ENCODE measurements at places on chromosomes 7 and 10.
A peak's percentile ranks its signal among the peaks of the same experiment; 100 is the strongest.

- DNase-seq = peak; percentile 40
These were observed 29.9 kb upstream of the HNRNPH3 start for GRCh38 chr10:68301790-68302502.

- DNase-seq = no peak
These were observed 131.3 kb upstream of the ASAH2 start for GRCh38 chr10:50382576-50383023.

DNA sequence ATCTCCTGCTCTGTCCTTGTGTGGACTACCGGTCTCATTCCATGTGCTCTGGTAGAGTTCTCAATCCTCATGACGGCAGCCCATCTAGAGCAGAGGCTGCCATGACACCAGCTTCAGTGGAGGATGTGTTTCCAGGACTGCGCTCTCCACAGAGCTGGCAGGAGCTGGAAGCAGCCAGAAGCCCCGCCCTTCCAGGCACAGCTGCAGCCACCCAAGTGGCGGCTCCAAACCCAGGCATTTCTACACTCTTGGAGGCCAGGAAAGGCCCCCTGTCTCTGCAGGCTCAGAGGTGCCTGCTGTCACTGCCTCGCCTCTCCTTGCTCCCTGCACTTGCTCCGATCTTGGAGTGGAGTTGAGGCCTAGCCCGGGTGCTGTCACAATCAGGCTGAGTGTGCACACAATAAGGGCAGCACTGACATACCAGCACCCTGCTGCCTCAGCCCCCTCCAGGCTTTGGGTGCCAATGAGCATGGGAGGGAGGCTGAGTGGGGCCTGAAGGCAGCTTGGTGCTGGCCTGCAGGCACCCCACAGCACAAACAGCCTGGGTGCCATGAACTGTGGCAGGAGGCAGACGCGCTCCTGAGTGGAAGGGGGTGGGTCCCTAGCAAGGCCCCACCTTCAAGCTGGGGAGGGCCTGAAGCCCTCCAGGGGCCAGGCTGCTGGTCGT lies 122.1 kb downstream of the LRRN3 start:
- DNase-seq = no peak

GRCh38 chr10:117950408-117950807 lies 96.3 kb downstream of the RAB11FIP2 start:
- no peak for DNase-seq

- no peak for DNase-seq
These were observed 73.4 kb downstream of the NRBF2 start for GRCh38 chr10:63206576-63206975.

DNA sequence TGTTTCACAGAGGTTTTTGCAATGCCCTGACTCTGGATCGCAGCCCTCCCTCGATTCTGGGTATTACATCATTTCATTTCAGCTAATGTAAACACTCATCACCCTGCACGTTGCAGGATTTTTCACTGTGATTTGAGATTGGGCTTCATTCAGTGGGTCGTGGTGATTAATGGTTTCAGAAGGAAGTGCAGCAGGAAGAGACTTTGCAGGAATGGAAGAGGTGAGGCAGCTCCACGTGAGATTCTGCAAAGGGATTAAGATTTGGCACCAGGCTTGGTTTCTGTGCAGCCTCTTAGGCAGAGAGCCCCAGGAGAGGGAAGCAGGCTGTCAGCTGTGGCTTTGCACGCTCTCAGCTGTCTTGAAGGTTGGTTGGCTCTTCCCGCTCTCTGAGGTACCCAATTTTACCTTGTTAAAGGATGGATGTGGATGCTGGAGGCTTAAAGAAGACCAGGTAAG lies 95.2 kb downstream of the PLCE1 start:
- DNase-seq = no peak

DNA sequence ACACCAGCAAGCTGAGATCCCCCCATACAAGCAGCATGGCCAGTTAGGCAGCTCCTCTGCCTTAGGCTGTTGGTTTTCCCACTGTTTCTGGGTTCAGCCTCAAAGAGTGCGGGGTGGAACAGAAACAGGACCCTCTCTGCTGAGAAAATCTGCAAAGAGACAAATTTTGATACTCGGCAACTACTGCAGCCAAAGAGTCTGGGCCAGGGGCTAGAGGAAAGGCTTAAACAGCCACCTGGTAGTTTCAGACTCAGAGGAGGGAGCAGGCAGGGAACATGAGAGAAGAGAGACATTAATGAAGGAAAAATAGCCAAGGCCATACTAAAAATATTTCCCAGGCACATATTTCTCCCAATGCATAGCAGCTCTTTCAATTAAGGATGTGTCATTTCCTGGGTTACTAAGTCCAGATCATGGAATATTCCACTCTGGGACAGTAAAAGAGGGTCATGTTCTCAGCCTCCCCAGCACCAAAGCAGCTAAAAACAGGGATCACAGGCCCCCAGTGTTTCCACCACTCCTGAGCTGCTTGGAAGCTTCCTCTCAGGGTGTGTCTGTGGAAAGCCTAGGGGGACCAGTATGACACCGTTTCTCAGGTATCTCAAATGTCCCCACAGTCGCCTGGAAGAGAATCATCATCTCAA lies 29.8 kb downstream of the PDLIM1 start:
- no peak for DNase-seq

DNA sequence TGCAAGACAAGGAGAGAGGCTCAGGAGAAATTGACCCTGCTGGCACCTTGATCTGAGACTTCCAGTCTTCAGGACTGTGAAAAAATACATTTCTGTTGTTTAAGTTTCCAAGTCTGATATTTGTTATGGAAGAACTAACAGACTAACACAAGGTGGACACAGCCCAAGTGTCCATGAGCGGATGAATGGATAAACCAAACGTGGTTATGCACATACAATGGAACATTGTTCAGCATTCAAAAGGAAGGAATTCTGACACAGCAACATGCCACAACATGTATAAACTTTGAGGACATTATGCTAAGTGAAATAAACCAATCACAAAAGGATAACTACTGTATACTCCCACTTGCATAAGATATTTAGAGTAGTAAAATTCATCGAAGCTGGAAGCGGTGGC lies 76.5 kb downstream of the FAM13C start:
- no peak for DNase-seq

GRCh38 chr7:17131060-17131345 lies 167.4 kb upstream of the AHR start:
- DNase-seq = no peak

DNA sequence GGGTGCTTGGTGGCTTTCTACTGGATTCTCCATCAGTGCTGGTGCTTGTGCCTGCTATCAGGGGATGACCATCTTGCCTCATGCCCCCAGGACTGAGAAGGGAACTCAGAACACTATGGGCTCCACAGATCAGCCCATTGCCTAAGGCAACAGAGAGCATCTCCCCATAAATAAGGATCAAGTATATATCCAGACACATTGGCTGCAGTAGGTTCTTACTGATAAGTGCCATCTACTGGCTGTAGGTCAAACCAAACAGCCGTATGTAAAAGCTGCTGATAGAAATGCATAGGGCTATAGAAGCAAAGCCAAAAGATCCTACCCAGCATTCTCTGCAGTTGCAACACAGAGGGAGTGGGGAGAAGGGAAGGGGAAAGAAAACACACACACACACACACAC lies 153.7 kb downstream of the CDK14 start:
- no peak for DNase-seq

DNA sequence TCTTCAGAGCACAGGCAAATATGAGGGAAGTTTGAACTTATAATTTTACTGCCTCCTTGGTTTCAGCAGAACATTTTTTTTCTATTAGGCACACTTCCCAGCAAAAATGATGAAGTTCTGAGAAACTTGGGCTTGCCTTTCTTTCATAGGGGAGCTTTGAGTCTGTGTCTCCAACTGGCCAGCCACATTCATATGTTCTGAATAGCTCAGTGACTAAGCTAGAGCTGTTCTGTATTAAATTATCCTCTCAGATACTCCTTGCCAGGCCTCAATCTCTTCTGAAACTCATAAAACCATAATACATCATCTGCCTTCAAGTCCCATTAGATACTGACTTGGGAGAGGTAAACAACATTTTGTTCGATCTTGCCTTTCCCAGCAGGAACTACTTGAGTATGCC lies 476.5 kb downstream of the GPAM start:
- no peak for DNase-seq

GRCh38 chr7:151372612-151373265 lies 31.1 kb downstream of the NUB1 start:
- no peak for DNase-seq

DNA sequence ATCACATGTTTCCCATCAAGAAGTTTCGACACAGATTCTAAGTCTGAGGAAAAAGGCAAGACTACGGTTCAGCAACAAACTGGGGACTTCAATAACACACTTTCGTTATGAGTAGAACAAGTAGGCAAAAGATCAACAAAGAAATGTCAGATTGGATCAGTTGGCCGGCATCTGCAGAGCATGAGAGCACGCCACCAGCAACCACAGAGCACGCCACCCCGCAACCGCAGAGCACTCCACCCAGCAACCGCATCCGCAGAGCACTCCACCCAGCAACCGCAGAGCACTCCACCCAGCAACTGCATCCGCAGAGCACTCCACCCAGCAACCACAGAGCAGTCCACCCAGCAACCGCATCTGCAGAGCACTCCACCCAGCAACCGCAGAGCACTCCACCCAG lies 89.7 kb upstream of the FAM20C start:
- DNase-seq = peak; percentile 8

GRCh38 chr10:91711885-91712680 lies 79.2 kb upstream of the PPP1R3C start:
- DNase-seq = no peak

GRCh38 chr7:28052933-28053332 lies 127.7 kb downstream of the JAZF1 start:
- DNase-seq = no peak

- DNase-seq = no peak
These were observed 169.1 kb downstream of the EGFR start for GRCh38 chr7:55187701-55188491.

DNA sequence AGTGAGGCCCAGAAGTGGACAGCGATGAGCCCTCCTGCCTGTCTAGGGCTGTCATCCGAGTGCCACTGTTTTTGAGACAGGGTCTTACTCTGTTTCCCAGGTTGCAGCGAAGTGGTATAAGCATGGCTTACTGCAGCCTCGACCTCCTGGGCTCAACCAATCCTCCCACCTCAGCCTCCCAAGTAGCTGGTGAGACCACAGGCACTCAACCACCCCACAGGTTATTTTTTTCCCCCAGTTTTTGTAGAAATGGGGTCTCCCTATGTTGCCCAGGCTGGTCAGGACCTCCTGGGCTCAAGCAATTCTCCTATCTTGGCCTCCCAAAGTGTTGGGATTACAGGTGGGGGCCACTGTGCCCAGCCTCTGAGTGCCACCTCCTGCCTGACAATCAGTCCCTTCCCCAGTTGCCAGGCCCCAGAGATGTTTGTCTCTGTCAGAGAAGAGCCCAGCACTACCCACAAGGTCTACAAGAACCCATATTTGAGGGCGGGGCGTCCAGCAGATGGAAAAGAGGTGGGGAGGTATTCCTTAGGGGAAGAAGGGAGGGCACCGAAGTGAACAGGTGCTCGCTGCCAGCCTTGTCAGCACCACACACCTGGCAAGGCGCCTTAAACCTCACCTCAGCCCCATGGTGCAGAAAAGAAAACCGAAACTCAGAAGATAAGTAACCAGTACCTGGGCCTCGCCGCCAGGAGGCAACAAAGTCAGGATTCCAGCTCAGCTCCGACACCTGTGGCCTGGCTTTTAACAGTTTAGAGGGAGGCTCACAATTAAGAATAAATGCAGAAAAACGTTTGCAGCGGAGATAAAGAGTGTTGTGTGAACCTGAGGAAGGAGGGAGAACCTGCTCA lies 77.4 kb upstream of the ANLN start:
- DNase-seq = peak; percentile 51

DNA sequence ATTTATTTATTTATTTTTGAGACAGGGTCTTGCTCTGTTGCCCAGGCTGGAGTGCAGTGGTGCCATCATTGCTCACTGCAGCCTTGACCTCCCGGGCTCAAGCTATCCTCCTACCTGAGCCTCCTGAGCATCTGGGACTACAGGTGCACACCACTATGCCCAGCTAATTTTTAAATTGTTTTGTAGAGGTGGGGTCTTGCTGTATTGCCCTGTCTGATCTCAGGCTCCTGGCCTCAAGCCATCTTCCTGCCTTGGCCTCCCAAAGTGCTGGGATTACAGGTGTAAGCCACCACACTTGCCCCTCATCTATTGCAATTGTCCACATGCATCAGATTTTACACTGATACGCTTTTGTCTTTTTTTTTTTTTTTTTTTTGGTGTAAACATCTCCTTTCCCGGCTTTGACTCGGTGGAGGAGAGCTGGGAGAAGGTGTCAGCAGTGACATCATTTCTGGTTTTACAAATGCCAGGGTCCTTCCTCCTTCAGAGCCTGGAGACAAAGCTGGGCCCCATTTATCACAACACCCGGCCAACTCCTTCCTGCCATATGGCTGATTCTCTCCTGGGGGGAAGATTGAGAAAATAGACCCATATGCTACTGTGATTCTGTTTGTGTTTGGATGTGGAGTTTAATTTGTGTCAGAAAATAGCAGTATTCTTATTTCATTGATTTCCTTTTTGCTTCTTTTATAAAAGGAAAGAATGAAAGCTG lies 61.3 kb downstream of the GALNT17 start:
- DNase-seq = no peak

- DNase-seq = no peak
These were observed 231.1 kb downstream of the ARHGAP12 start for GRCh38 chr10:31697271-31698180.

DNA sequence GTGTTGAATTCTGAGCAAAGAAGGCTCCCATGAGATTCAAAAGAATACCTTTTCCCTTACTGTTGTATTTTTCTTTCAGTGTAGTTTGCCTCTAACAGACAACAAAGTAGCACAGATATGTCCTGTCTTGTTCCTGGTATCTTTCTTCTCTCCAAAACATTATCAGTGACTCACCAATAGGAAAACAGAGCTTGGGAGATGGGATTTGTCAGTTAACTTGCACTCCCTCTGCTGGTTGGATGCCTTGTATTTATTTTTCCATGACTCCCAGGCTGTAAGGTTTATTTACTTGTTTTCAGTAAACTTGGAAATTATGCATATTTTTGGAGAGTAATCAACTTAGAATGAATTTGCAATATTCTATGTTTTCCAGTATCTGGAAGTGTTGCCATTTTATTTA lies 129.7 kb downstream of the SAMD9 start:
- DNase-seq = no peak

DNA sequence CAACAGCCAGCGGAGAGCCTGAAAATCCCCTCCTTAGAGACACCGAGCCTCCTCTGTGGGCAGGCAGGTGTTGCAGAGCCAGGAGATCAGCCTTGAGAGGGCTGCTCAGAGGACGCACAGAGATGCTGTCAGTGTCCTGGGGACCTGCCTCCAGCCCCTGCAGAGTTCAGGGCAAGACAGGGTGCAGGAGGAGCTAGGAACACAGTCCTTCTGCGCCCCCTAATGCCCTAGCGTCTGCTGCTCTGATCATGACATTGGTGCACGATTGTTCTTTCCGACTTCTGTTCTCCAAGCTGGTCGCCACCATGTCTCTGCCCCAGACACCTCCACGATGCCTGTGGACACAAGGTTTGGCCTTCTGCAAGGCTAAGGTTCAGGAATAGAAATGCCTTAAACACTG lies 613.7 kb upstream of the MKI67 start:
- no peak for DNase-seq

DNA sequence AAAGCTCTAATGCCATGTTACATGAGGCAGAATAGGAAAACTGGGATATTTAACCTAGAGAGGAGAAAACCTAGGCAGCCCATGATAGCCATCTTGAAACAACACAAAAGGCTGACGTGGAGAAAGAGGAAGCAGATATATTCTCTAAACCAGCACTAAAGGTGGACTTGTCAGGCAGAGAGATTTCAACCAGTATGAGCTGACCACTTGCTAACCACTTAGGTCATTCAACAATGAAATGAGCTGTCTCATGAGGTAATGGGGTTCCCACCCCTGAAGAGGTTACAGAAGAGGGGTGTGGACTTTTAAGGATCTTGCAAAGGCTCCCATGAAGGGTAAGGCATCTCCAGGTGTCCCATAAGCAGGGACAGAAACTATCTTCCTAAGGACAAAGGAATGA lies 26.8 kb upstream of the EGR2 start:
- no peak for DNase-seq

All from CD4-positive, alpha-beta T cell treated with Interleukin-21 for 1 hour (primary cell).